ENCODE measurements at places on chromosomes 7 and 10.

- no peak for DNase-seq
Observed at GRCh38 chr7:30196408-30196807, 61.6 kb downstream of the MTURN start.

GRCh38 chr7:1244700-1245523 lies 12.2 kb downstream of the UNCX start:
- no peak for DNase-seq

- no peak for DNase-seq
Observed at GRCh38 chr7:150978126-150978789, at the start of gene KCNH2. KCNH2 (minus strand) TSS chr7:150978321; CDS start chr7:150977913, 408 bp downstream.

- DNase-seq, result no peak
Observed at GRCh38 chr10:35185260-35186034, 58.8 kb downstream of the CREM start.

GRCh38 chr10:118504044-118504443 lies 91.4 kb downstream of the PRLHR start:
- no peak for DNase-seq

DNA sequence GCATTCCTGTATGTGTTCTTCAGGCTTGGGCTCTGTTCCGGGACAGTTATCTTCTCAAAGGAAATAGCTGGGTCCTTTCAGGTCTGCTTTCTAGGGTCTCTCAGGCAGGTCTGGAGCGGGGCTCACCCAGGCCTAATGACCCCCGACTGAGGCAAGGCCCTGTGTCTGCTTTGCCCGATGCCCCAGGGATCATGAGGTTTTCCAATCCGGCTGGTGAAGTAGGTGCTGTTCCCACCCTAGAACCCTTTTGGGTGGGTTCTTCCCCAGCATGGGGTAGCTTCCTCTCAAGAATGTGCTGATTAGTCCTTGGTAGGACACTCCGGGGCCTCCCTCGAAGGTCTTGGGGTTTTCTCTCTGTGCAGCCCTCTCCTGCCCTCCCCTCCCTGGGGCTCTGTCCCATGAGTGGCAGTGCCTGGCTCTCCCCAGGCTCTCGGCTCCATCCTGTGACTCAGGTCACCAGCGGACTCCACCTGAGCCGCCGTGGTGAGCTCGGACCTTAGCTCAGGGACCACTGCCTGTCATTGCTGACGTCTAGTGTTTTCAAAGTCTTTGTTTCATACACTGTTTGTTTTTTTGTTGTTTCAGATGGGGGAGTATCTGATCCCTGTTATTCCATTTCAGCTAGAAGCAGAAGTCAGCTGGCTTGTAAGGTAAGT lies 71.0 kb upstream of the NKX6-2 start:
- DNase-seq, result no peak

- no peak for DNase-seq
Observed at GRCh38 chr7:33108554-33109004, 625 bp downstream of the RP9 start.

GRCh38 chr7:153380636-153381035 lies 621.1 kb downstream of the ACTR3B start:
- no peak for DNase-seq

GRCh38 chr7:128164061-128164954 lies 76.8 kb upstream of the LEP start:
- no peak for DNase-seq

DNA sequence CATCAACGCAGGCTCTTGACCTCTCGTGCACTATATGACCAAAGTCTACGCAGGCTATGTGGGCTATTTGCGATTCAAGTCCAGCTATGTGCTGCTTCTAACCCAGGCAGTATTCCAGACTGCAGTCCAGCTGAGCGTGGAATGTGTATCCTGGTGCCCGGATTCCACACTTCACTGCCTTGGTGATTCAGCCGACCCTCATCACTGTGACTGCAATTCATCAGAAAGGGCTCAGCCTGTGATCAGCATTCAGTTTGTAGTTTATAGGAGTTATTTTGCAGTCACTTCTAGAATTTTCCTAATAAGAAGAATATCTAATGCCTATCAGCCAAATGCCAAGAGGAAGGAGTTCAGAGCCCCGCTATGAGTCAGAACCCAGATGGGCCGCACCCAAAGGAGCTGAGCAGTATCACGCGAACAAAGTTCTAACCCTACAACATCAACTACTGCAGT lies 119.8 kb upstream of the LANCL2 start:
- DNase-seq, result no peak

DNA sequence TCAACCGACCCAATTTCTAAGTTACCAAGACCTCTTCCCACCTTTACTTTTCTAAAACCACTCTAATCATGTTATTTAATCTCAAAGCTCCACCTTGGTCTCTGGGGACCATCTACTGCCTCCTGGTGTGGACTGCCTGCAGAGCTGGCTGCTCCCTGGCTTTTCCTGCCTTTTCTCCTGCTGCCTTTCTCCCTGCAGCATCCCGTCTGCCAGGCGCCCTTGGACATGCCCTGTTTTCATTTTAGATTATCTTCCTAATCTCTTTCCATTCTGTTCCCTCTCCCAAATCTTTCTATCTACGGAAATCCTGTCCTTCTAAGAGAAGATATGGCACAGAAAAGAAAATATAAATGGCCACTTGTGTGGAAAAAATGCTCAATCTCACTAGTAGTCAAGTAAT lies 23.1 kb downstream of the TCAF1 start:
- no peak for DNase-seq

DNA sequence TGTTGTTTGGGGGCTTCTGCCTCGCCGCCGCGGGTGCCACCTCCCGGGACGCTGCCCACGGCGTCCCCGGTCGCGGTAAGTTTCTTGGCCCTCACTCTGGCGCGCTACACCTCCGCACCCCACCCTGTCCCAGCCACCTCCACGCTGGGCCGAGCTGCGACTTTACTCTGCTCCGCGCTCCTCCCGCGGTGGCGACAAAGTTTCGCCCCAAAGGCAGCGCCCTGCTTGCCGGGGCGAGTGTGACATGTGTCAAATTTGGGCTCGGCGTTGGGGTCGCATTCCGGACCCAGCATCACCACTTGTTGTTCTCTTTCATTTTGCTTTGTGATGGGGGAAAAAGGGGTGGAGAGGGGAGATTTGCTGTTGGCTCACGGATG lies 167.7 kb upstream of the PPP1R3A start:
- DNase-seq, result no peak

DNA sequence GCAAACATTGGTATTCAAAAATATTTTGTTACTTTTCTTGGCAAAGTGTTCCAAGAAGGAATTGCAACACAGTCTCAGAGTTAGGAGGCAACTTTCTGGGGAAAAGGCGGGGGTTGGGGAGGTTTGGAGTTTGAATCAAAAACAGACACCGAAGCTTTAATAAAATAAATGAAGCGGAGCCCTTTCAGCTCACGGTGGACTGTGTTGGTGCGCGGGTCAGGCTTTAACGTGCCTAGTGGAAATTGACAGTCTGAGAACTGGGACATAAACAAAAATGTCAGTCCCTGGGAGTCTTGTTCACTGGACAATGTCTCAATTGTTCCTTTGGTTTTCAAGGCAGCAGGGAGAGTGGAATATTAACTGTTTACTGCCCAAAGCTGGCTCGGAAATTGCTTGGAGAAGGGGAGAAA lies 109.3 kb downstream of the TCF7L2 start:
- no peak for DNase-seq

GRCh38 chr7:112708236-112708635 lies 82.0 kb downstream of the TMEM168 start:
- DNase-seq, result no peak

DNA sequence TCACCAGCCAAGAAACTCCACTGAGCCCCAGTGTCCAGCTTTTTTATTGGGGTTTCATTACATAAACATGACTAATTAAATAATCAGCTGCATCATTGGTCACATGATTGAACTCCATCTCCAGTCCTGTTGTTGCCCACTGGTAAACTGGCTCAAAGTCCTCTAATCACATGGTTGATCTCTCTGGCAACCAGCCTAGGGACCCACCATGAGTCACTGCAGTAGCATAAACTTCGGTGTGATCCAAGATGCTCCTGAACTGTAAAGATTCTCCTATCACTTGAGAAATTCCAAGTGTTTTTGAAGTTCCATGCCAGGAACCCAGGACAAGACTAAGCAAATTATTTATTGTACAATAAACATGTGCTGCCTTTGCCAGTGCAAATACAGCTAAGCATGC lies 130.4 kb upstream of the AUTS2 start:
- no peak for DNase-seq

GRCh38 chr10:14416308-14416700 lies 85.6 kb upstream of the FRMD4A start:
- DNase-seq, result no peak

DNA sequence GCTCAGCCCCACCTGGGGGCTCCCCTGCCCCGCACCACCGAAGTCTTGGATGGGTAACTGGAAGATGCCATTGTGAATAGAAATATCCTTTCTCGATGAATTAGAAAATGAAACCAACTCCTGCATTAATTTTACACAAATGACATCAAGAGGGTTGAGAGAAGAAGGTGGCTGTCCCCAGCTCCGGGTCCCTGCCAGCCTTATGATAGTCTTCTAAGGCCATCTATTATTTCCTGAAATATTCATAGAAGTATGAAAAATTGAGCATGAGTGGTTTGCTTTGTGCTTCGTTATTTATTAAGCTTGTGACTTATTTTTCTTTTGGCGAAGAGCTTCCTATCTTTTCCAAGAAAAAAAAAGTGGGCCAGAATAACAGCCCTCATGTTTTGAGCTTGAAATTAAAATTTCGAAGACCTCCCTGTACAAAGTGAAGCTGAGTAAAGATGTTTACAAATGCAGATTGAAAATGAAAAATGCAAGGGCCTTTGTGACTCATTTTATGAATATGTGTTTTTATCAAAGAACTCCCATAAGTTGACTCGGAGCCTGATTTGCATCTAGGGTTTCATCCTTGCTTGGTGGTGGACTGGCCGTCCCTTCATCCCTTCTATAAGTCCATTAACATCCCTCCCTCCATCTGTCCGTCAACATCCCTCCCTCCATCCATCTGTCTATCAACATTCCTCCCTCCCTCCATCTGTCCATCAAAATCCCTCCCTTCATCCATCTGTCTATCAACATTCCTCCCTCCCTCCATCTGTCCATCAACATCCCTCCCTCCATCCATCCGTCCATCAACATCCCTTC lies 20.5 kb upstream of the CFAP46 start:
- DNase-seq, result no peak
